ENCODE measurements at places on chromosomes 5 and 9.

DNA sequence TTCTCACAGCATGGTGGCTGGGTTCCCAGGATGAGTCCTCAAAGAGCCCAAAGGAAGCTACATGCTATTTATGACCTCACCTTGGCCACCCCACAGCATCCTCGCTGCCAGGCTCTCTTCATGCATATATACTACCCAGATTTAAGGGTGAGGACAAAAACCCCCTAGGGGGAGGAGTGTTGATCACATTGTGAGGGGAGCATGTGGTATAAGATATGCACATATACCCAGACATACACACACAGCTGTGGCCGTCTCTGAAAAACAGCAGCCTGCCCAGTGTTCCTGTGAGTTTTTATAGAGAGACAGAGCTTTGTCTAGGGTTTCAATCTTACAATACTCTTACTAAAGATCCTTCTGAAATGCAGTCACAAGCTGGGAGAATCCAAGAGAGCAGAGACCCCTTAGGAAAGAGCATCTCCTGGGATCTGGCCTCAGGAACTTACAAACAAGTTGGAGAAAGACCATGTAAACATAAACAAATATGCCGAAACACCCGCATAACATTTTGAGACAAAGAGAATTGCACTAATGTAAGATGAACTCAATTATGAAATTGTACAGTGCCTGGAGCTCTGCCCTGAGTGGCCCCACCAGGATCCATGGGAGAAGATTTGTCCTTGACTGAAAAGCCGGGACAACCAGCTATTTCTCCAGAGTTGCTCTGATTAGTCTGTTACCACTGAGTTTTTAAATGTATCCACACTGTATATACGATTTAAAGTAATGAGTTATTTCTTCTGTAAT lies 146.4 kb downstream of the GADD45G start:
- DNase-seq: no peak

DNA sequence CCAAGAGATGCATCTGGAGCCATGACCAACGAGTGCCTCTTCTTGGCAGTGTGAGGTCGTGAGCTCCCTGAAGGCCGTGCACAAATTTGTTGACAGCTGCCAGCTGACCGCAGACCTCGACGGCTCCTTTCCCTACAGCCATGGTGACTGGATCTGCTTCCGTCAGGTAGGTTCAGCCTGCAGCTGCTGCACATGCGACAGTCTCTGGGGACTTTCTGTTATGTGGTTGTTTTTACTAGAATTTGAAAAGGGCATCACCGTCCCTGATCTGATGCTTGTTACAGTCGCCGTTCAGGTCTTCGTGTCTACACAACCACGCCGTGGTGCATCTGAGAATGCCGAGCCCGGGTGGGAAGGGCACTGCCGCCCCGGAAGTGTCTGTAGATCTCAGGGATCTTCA lies 36.5 kb upstream of the LRRC14B start:
- no peak for DNase-seq

DNA sequence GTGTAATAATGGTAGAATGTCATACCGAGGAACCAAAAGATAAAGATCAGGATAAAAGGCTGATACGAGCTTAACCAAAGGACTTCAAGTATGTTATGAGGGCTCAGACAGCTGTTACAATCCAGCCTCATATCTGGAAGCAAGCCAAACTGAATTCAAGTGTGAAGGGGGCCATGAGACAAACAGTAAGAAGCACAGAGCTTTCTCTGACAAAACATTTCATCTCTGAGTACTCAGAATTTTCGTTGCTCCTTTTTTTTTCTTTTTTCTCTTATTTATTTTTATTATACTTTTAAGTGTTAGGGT lies 52.9 kb upstream of the CD180 start:
- no peak for DNase-seq

GRCh38 chr5:180345186-180345585 lies 8.0 kb downstream of the GFPT2 start:
- no peak for DNase-seq

GRCh38 chr5:109161914-109162683 lies 247.7 kb downstream of the PJA2 start:
- peak; percentile 3 for DNase-seq

DNA sequence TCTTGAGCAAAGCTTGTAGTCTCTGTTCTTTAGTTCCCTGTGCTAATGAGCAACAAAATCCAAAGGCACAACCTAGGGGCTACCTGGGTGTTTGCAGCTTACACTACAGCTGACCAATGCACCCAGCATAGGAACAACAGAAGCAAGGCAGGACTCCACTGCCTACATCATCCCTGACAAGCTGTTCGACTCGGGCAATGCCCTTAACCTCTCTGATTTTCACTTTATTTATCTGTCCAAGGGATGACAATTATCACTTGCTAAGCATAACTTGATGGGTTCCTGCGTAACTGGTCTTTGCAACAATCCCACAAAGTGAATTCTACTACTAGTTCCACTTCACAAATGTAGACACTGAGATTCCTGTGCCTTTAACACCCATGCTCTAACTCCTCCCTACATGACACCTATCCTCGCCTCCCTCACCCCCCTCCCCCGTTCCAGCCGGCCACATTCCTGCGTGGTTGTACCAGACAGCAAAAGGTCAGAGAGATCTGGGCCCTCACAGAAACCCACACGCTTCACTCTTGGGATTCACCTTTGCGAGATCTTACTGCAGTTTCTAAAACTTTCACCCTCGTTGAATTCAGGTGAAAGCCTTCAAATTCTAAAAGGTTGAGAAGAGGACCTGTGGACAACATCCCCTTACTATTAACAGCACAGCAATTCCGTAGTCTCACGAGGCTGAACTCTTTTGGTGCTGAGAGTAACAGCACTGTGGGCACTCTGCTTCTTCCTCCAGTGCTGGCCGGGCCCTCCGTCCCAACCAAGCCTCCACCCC lies 995 bp downstream of the IPPK start:
- DNase-seq: peak; percentile 85

- DNase-seq: no peak
These were observed 70.3 kb downstream of the DAP start for GRCh38 chr5:10690460-10691440.

DNA sequence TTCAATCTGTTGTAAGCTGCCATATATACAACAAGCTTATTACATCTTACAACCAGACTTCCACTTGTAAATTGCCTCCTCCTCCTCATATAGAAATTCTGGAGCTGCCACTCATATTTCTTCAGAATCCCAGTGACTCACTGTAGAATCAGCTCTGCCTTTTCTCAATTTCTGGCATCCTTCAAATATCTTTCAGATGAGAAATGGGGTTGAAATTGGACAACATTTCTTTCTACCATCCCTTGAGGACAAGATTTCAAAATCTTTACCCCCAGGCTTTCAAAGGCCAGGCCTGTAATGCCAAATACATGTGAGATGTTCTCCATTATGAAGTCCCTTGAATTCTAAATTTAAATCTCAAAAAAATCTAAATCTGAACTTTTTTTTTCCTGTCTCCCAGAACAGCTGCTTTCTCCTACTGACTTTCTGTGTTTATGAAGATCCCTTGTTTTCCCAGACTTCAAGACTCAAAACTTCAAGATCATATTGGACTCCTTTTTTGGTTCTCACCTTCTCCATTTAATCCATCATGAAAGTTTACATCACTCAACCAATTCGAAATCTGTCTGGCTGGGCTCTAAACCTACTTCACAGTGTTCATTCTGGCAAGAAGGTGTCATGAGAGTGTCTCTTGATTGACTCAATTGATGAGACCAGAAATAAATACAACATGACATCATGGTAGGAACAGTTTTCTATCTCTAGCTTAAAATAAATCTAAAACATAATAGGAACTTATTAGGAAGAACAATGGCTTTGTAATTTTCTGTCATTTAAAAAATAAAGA lies 109.8 kb downstream of the HMHB1 start:
- DNase-seq: peak; percentile 90

DNA sequence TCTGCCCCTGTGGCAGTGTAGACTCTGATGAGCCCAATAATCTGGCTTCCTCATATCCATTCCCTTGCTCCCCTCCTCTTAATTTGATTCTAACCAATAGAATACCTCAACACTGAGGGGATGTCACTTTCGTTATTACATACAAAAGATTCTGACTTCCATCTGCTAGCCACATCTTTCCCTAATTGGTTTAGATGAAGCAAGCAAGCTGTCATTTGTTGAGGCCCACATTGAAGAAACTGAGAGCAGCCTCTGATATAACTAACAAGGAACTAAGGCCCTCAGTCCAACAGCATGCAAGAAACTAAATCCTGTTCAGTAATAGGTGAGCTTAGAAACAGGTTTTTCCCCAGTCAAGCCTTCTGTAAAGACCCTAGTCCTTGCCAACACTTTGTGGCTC lies 5.8 kb downstream of the ADAMTS6 start:
- DNase-seq: no peak

GRCh38 chr9:114746591-114747346 lies 59.1 kb downstream of the TNFSF15 start:
- DNase-seq: peak; percentile 51

DNA sequence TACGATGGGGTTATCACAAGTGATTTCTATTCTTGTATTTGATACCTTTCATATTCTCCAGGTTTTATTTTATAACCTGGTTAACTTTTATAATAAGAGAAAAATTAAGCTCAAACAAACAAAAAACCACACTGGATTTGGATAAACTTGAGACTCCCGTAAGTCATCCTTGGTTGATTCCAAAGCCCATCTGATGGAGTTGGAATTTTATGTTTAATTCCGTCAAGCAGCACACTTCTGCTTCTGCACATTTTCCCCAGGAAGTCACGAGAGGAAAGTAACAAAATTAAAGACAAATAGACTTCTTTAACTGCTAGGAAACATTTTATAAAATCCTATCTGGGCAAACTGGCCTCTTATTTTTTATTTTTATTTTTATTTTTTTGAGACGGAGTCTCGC lies 207.9 kb downstream of the NXNL2 start:
- no peak for DNase-seq

- DNase-seq: peak; percentile 7
These were observed 36.9 kb downstream of the SCAI start for GRCh38 chr9:125106285-125106893.

DNA sequence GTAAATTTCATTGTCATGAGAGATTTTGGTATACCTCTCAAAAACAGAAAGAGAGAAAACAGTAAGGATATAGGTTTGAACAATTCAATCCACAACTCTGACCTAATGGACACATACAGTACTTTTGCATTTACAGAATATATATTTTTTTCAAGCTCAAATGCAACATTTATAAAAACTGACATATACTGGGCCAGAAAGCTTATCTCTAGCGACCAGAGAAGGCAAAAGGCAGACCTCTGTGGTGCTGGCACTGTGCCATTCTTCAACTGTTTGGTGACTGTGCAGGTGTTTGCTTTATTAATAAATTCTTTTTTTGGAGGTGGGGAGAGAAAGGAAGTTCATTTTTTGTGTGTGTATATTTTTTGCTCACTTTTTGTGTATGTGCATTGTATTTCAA lies 6.0 kb upstream of the PLAC8L1 start:
- no peak for DNase-seq

DNA sequence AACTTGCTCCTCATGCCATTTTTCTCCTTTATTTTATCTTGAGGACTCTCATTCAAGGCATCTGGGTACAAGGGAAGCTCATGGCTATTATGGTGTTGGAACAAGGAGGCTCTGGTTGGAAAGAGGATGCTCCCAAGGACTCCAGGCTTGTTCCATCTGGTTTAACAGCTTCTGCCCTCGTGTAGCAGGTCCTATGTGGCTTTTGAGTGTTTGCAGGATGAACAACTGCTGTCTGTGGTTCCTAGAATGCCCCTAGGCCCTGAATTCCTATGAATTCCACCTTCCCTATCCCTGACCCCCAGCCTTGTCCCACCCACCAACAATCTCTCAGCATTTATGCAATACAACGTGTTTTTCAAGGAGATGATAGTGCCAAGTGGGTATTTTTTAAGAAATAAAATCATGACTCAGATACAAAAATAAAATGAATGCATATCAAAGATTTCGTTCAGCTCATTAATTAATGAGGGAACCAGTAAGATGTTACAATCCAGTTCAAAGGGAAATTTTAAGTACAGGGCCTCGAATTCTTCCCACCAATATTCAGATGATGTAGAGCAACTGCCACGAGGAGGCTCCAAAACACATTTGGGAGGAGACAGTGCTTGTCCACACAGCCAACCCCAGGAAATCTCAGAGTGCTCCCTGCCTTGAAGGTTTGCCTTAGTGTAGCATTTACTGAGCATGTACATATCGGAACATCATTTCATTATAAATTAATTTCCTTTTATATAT lies 182.0 kb downstream of the MUSK start:
- no peak for DNase-seq

- peak; percentile 54 for DNase-seq
These were observed 85.7 kb upstream of the MELK start for GRCh38 chr9:36486933-36487481.

DNA sequence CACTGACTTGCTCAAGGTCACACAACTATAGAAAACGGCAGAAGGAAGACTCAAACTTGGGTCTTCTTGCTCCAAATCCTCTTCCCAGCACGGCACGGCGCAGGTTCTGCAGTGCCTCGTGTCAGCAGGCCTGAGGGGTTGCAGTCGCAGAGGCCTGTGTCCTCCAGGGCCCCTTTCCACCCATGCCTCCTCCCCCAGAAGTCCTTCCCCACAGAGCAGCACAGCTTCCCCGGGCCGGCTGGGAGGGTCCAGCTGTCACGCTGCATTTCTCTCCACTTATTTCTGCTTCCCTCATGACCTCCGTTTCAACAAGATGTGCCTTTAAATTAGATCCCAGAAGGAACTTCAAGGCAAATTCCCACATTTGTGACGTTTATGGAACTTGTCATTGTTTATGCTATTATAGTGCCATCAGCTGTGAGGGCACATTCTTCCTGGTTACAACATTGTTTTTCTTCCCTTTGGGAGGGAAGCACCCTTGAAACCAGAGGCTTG lies 148.4 kb downstream of the C5orf15 start:
- peak; percentile 10 for DNase-seq

DNA sequence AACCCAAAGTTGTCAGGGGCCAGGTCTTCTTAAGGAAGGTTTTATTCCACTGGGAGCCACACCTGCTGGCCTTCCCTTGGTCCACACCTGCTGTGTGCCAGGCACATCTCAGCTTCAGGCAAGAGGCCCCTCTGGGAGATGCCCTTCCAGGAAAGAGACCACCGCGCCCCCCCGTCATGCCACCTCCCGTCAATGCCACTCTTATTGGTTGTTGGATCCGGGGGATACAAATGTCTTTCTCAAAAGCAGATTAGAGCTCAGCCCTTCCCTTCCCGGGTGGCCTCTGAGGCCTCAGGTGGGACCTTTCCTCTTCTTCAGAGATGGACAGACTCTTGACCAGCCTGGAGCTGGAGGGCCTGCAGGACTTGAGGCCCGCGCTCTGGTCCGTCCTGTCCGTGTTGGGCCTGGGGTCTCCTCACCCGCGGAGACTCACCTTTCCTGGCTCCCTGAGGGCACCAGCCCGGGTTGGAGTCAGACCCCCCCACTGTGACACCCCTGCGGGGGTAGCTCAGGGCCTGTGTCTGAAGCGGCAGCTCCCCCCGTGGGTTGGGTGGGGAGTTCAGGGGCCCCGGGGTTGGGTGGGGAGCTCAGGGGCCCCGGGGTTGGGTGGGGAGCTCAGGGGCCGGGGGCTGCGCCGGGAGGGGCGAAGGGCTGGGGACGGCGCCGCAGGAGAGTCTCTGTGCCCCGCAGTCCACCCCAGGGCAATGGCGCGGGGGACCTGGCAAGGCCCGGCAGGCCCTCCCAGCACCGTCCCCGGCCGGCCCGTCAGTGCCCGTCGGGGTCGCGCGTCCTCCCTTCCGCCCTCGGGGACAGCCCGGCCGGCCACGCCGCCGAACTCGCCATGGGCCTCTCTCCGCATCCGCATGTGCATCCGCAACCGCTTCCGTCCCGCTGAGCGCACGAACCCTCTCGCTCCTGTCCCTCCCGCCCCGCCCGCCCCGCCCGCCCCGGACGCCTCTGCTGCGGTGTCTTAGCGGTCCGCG lies 3.7 kb upstream of the SLC9A3 start:
- no peak for DNase-seq

GRCh38 chr5:180807046-180807445 lies 4.4 kb upstream of the MGAT1 start:
- no peak for DNase-seq

All from foreskin fibroblast (primary cell).